Effector memory CD4-positive, alpha-beta T cell (primary cell): ENCODE measurements at places on chromosomes 12 and 14.

DNA sequence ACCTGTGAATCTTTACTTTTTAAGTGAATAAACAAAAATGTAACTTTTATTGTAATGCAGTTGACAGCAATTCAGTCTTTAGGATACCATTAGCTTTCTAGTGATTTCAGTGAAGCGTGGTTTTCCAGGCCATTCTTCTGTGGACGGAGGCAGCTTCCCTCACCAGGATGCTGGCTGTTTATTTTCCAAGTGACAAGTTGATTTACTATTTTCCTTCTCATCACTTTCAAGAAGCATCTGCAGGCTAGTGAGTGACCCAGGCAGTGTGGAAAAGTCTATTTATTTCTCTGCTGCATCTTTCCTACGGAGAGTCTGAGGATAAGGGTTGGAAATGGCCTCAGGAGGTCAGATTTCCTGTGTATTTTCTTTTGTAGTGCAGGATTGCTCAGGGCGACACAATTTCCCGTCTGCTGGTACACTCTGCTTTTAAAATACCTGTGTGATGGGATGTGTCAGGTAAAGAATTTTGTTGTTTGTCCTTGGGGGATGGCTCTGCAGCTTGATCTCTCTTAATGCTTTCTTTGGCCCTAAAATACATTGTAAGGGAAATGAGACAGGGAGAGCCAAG, 467.8 kb downstream of the NRXN3 start:
- no peak for DNase-seq

DNA sequence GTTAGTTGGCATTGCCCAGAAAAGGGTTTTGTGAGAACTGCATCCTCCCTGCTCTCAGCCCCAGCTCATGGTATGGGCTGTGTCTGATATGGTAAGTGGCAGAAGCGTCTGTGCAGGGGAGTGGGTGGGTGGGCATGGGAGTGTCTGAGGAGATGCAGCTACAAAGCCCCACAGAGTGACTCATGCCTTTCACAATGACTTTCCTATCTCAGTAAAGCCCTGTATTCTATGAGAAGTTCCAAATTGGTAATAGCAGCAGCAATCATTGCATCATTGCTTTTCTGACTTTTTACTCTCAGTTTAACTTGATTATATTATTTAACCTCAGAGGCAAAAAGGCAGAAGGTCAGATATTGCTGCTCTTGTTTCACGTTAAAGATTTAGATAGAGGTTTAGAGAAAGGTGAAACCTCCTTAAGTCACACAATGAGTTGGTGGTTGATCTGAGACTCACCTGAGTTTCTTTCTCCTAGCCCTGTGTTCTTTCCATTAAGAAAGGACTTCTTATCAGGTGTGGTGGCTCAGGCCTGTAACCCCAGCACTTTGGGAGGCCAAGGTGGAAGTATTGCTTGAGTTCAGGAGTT, 171.7 kb downstream of the SLC5A8 start:
- DNase-seq: no peak

DNA sequence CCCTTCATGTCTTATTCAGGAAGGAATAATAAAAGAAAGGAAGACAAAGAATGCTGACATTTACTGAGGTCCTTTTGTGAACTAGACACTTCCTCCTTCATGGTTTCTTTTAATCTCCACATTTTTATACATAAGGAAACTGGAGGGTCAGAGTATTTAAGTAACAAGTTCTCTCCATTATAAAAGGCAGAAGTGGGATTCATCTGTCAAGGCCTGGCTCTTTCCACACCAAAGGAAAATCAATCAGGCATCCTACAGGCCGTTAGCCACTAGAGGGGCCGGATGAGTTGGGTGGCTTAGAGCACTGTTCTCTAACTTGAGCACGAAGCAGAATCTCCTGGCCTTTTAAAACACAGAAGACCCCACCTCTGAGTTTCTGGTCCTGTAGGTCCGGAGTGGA, 36.8 kb upstream of the NINJ2 start:
- DNase-seq: no peak

GRCh38 chr14:55131370-55132137, 2.5 kb downstream of the LGALS3 start:
- no peak for DNase-seq

GRCh38 chr14:21238823-21239518, 30.3 kb downstream of the HNRNPC start:
- DNase-seq: no peak

DNA sequence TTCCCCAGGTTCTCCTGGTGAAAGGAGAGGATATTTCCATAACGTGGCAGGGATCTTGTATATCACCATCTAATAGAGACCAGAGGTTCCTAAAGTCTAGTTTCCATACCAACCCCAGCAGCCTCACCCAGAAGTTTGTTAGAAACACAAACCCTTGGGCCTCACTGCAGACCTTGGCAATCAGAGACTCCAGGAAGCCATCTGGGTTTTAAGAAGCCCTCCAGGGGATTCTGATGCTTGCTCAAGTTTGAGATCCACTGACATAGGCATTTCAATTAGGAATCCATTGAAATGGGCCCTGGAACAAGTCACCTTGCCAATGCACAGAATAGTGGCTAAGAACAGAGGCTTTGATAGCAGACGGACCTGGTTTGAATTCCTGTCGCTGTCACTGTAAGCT, 2.2 kb upstream of the CMKLR1 start:
- DNase-seq: no peak
